ENCODE measurements at places on chromosomes 12 and 14.
A peak's percentile ranks its signal among the peaks of the same experiment; 100 is the strongest.

- DNase-seq: no peak
These were observed 1.9 kb upstream of the ARL6IP4 start for GRCh38 chr12:122978507-122978955.

DNA sequence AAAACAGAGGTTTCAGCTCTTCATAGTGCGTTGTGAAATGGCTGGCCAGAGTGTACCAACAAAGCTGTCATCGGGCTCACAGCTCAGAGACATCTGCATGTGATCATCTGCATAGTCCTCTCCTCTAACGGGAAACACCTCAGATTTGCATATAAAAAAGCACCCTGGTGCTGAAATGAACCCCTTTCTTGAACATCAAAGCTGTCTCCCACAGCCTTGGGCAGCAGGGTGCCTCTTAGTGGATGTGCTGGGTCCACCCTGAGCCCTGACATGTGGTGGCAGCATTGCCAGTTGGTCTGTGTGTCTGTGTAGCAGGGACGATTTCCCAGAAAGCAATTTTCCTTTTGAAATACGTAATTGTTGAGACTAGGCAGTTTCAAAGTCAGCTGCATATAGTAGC, 14.3 kb upstream of the PAPLN start:
- no peak for DNase-seq

DNA sequence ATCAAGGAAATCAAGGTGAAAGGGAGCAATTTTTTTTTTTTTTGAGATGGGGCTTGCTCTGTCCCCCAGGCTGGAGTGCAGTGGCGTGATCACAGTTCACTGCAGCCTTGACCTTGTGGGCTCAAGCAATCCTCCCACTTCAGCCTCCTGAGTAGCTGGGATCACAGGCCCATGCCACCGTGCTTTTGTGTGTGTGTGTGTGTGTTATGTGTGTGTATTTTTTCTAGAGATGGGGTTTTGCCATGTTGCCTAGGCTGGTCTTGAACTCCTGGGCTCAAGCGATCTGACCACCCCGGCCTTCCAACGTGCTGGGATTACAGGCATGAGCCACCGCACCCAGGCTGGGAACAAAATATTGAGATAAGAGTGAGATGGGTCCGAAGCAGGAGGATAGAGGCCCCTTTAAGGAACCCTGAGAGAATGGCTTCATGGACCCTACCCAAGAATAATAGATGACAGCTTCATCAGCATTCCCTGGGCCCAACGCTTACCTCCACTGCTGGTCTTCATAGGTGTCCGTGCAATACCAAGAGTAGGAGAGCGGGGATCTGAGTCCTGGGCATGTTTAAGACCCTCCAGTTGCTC, 1.0 kb downstream of the CDCA3 start:
- no peak for DNase-seq

GRCh38 chr12:29796823-29797263, 13.1 kb upstream of the TMTC1 start:
- peak; percentile 81 for DNase-seq

DNA sequence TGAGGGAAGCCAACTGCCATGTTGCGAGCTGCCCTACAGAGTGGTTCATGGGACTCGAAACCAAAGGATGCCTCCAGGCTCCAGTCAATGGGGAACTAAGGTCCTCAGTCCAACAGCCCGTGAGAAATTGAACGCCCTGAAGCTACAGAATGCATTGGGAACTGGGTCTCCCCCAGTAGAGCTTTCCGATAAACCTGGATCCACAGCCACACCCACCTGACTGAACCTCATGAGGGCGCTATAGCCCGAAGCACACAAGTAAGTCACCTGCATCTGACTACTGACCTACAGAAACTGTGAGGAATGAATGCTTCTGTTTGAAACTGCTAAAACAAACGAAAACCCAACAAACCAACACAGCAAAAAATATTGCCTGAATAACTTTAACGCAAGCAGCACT, 1297.7 kb downstream of the AACS start:
- no peak for DNase-seq

DNA sequence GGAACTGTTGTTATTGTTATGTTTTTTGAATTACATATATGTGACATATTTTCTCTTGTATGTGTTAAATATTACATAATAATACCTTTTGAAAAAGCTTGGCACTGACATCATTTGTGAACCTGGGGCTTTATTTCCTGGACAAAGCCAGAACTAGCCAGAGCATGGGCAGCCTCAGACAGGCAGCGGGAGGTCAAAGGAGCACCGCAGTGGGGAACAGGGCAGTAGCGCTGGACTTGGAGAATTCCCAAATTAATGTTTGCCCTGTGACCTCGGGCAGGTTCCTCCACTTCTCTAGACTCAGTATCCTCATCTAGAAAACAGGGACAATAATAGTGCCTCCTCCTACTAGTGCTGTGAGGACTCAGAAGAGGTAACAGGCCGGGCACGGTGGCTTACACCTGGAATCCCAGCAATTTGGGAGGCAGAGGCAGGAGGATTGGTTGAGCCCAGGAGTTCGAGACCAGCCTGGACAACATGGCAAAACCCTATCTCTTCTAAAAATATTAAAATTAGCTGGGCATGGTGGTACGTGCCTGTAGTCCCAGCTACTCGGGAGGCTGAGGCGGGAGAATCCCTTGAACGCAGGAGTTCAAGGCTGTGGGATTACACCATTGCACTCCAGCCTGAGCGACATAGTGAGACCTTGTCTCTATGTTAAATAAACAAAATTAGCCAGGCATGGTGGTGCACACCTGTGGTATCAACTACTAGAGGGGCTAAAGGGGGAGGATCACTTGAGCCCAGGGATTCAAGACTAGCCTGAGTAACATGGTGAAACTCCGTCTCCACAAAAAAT, 27.3 kb upstream of the ITPK1 start:
- no peak for DNase-seq

- no peak for DNase-seq
These were observed 17.0 kb upstream of the DICER1 start for GRCh38 chr14:95174184-95174792.

- no peak for DNase-seq
These were observed 1.6 kb downstream of the LRRC43 start for GRCh38 chr12:122184517-122184916.

GRCh38 chr14:93970585-93970964, 5.8 kb downstream of the ASB2 start:
- DNase-seq: peak; percentile 42

DNA sequence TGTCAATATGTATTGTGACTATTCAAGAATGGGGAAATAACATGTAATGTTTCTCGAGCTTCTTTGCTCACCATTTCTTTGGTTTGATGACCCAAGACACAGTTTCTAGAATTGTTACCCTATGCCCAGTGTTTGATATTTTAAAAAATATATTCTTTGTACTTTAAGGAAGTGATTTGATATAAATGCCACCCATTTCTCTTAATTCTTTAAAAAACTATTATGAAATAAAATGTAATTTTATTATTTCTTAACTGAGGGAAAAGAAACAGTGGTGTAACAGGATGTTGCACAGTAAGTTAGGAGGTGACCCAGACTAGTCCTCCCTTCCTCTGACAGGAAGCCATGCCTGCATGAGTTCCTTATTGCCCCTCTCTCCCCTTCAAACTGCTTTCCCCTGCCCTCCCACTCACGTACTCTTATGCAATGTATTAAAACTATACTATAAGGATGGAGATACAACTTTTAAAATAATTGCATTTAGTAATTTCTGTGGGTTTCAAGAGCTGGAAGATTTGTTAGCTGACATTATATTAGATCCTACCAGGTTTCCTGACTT, 279.4 kb downstream of the TMTC2 start:
- DNase-seq: no peak

GRCh38 chr12:121005346-121005815, 10.9 kb downstream of the C12orf43 start:
- DNase-seq: peak; percentile 32

GRCh38 chr14:69010648-69011047, 31.5 kb upstream of the ACTN1 start:
- peak; percentile 31 for DNase-seq

GRCh38 chr12:57535764-57536596, 11.0 kb downstream of the DCTN2 start:
- no peak for DNase-seq

GRCh38 chr12:113339540-113339939, 4.6 kb upstream of the SLC8B1 start:
- no peak for DNase-seq

DNA sequence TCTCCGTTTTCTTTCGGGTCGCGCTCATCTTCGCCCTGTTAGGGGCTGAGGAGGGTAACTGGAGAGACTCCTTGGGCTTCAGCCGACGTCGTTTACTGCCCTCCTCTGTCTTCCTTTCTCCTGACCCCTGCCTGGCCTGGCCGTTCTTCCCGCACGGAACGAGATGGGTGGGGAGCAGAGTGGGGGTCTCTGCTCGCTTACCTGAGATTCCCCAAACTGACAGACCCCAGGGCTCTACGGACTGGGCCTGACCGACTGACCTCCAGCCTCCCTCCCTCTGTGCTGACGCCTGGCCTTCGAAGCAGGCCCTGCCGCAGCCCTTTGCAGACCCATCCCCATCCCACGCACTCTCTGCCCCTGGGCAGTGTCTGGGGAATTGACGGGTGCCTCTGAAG, 439 bp downstream of the GOLGA5 start:
- peak; percentile 4 for DNase-seq

DNA sequence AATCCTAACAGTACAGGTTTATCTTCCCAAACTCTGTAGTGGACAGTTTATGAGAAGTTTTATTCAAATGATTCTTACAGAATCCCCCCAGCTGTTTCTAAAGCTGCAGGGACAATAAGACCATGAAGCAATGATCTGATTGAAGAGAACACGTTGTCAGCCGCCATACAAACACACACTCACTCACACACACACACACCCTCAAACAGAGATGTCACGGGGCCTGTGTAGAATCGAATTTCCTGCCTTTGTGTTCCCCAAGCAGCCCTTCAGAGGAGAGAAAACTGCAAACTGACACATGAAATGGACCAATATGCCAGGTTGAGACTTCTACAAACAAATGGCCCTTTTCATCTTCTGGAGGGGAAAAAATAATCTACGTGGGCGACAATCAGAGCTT, 80.5 kb upstream of the TBX3 start:
- DNase-seq: no peak

- peak; percentile 51 for DNase-seq
These were observed 43.9 kb upstream of the GNPNAT1 start for GRCh38 chr14:52835122-52835903.

- peak; percentile 91 for DNase-seq
These were observed 16.2 kb downstream of the ABHD4 start for GRCh38 chr14:22614240-22614799.

- DNase-seq: no peak
These were observed 1970.2 kb upstream of the FLRT2 start for GRCh38 chr14:83559721-83560120.

DNA sequence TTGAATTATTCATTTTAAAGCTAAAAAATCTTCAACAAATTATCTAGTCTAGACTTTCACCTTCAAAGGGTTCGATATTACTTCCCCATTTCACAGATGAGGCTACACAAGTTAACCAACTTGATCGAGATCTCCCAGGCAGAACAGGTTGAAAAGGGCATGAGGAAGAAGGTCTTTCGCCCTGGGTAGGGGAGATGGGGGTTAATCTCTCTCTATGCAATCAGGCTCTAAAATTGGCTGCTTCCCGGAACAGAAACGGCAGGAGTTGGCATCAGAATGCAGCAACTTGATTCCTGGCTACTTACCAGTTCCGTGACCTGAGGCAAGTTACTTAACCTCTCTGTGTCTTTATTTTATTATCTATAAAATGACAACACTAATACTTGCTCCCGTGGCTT, 2.4 kb upstream of the CISTR start:
- no peak for DNase-seq

DNA sequence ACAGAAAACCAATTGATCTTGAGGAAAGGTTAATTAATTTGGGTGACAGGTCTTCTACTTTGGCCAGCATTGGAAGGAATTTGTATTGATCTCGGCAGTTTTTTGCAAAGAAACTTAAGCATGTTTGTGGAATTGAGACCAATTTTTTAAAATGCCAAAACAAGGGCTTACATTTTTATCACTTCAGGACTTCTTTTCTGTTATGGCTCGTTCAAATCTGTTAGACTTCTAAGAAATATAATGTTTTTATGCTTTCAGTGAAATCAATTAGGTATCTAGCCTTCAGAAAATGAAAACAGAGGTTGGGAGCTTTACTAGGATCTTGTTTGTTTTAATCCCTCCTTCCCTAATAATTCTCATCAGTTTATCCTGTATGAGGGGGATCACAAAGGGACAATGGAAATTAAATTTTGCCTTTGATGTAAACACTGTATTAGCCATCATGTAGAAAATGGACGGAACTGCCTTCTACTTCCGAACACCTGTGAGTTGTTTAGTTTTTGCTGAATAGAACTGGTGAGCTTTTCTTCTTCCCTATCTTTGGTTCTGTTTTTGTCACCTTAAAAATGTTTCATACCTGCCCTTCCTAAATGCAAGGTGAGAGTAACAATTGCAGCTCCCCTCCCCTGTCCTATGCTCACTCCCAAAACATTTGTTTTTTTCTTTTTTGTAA, 7.8 kb downstream of the FOXA1 start:
- no peak for DNase-seq

GRCh38 chr12:85630851-85631250, 205.4 kb downstream of the RASSF9 start:
- peak; percentile 33 for DNase-seq

- no peak for DNase-seq
These were observed 51.4 kb upstream of the GPR132 start for GRCh38 chr14:105116451-105117256.

DNA sequence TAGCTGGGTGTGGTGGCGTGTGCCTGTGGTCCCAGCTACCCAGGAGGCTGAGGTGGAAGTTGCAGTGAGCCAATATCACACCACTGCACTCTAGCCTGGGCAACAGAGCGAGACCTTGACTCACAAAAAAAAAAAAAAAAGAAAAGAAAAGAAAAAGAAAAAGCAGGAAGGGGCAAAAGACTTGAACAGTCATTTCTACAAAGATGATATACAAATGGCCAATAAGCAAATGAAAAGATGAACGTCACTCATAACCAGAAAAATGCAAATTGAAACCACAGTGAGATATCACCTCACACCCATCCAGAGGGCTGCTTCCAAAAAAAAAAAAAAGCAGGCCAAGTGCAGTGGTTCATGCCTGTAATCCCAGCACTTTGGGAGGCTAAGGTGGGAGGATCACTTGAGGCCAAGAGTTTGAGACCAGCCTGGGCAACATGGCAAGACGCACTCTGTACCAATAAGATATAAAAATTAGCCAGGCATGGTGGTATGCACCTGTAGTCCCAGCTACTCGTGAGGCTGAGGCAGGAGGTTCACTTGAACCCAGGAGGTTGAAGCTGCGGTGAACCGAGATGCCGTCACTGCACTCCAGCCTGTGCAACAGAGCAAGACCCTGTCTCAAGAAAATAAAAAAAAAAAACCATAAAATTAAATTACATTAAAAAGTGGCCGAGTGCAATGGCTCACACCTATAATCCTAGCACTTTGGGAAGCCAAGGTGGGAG, 20.5 kb downstream of the UBC start:
- no peak for DNase-seq

GRCh38 chr14:37813732-37814131, 218.3 kb downstream of the TTC6 start:
- DNase-seq: no peak

GRCh38 chr12:87120440-87120839, 864.2 kb upstream of the MGAT4C start:
- no peak for DNase-seq

GRCh38 chr12:72723732-72724131, 451.6 kb downstream of the TRHDE start:
- no peak for DNase-seq

- no peak for DNase-seq
These were observed 332.7 kb upstream of the FKBP4 start for GRCh38 chr12:2462087-2462486.

GRCh38 chr14:101854366-101854765, 92.9 kb downstream of the PPP2R5C start:
- DNase-seq: peak; percentile 9

Data from mammary epithelial cell (primary cell).